ENCODE measurements at places on chromosomes 12 and 14.

- DNase-seq = no peak
Measured at GRCh38 chr14:53380867-53381225, 227.7 kb upstream of the DDHD1 start.

- no peak for DNase-seq
Measured at GRCh38 chr14:23697680-23698079, 61.5 kb downstream of the DHRS2 start.

- DNase-seq = no peak
Measured at GRCh38 chr14:21704338-21704737, 30.7 kb upstream of the OR4E1 start.

DNA sequence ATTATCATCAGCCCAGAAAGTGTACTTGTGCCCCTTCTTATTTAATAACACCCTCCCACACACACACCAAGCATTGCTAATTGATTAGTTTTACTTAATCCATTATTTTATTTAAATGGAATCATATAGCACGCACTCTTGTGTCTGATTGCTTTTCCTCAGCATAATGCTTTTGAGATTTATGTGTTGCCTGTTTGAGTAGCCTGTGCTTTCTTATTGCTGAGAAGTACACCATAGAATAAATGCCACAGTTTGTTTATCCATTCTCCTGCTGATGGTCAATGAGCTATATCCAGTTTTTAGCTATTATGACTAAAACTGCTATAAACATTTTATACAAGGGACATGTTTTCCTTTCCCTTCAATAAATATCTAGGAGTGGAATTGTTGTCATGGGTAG is 409.9 kb upstream of the PDE3A start:
- DNase-seq = no peak

DNA sequence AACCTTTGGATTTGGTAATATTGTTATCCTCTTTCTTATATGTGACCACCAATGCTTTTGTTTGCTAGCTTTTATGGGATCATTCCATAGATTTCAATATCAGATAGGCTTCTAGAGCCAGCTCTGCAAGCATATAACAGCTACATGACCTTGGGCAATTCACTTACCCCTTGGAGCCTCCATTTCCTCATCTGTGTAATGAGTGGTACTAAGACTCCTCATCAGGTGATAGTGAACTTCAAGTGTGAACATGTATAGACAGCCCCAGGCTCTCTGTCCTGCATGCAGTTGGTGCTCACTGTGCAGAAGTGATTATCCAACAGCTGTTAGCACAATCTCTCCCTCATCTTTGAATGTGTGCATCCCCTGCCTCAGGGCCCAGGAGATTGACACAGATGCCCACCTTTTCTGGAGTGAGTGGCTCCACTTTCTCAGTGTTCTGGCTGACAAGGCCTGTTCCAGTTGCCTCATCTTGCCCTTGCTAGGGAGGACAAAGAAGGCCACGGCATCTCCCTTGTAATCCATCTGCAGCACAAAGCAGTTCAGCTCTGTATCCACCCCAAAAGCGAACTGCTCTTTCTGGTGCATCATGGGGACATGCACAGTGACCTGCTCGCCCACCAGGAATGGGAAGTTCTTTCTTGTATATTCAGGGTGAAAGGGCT is 9.2 kb downstream of the SERPINA9 start:
- no peak for DNase-seq

DNA sequence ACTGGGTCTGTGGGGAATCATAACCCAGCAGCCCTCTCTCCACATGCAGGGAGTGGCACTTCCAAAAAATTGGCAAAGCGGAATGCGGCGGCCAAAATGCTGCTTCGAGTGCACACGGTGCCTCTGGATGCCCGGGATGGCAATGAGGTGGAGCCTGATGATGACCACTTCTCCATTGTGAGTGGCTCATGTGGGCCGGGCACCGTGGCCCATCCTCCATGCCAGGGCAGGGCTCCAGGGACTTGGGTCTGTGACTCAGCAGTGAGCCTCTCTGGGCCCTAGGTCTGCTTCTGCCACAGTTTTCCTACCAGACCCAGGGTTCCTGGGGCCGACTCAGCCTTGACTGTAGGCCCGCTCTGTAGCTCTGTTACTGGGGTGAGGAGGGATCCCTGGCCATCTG is 2.2 kb downstream of the NPFF start:
- no peak for DNase-seq

DNA sequence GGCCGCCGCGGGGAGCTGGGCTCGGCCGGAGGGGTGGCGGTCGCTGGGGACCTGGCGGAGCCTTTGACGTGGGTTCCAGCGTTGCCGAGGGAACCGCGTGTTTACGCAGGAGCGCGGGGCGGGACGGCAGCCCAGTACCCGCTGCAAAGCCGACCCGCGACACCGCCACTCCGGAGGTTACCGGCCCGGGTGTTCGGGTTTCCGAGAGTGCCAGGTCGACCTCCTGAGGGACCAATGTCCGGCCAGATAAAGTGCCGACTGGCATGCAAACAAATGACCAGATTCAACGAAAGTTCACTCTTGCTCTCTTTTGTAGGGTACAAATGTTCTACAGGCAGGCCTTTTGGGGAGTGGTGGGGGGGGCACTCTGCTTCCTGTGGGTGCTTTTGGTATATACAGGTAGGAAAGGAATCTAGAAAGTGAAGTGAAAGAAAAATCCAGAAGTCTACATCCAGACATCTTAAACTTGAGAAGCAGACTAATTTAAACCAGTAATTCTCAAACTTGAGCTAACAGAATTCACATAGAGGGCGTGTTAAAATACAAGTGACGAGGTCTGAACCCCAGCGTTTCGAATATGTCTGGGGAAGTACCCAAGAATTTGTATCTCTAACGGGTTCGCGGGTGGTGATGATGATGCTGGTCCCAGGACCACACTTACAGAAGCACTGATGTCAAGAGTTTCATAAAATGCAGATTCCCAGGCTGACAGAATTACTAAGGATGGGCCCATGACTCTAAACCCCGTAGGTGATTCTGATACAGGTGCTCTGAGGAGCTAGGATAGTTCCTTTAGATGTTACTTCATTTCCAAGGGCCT is at the start of gene GPR135:
Gene GPR135, minus strand, starts transcription at position 65 of the 820 bp plus-strand sequence. CDS start 154 bp downstream, outside the sequence.
- no peak for DNase-seq

- DNase-seq = no peak
Measured at GRCh38 chr12:11568155-11568761, 81.2 kb upstream of the ETV6 start.

DNA sequence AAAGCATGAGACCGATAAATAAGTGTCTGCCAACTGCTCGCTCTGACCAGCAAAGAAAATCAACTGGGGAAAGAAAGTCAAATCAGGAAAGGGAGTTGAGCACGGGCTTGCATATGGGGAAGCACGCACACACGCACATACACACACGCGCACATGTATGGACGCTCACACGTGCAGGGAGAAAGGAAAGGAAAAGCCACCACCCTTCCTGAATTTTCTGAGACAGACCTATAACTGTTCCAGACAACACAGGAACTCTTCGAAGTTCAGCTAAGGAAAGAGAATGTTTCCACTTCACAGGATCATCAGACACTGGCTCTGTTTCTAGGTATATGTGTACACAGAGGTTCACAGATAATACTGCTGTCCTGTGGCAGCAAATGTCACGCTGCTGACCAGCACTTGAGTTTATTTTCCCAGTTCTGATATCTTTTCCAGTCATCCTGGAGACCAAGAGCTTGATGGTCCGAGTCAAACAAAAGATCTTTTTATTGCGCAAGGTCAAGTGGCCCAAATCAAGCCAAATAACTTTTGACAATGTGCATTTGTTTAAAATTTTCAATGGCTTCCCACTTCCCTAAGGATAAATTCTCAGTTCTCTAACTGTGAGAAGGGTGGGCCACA is 82.1 kb upstream of the TMCC3 start:
- DNase-seq = no peak

- DNase-seq = no peak
Measured at GRCh38 chr14:30587141-30587540, 28.2 kb downstream of the G2E3 start.

DNA sequence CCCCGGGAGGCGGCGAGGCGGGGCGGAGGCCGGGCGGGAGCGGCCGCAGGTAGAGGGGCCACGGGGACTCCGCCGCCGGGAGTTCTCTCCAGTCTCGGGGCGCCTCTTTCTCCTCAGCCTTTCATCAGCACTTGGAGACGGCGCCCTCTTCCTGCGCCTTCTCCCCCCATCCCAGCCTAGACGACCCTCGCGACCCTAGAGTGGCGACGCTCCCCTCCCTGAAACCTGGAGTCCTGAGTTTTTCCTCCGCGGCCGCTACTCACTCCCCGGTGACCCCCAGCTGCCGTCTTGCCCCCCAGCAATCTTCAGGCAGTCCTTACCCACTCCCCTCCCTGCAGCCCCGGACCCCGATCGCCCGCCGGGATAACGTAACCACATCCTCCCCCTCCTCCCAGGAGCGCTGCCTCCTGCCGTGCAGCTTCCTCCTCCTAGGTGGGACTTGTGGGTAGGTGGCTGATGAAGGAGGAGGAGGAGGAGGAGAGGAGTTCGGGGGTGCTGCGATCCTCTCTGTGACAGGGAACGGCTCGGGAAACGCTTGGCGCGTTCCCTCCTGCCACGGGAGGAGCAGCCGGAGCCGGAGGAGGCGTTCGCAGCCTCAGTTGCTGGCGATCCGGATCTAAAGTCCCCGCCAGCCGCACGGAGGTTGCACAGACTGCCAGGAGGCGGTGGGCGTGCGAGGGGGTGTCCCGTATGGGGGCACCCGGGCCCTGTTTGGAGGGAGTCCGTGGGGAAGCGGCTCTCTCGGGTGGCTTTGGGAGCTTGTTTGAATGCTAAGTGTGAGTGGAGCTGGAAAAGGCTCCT is 891 bp downstream of the PLEKHA5 start:
- DNase-seq = no peak

GRCh38 chr14:98901511-98902205 is 370.3 kb downstream of the BCL11B start:
- no peak for DNase-seq

- DNase-seq = no peak
Measured at GRCh38 chr14:54329082-54329695, 67.6 kb upstream of the CDKN3 start.

DNA sequence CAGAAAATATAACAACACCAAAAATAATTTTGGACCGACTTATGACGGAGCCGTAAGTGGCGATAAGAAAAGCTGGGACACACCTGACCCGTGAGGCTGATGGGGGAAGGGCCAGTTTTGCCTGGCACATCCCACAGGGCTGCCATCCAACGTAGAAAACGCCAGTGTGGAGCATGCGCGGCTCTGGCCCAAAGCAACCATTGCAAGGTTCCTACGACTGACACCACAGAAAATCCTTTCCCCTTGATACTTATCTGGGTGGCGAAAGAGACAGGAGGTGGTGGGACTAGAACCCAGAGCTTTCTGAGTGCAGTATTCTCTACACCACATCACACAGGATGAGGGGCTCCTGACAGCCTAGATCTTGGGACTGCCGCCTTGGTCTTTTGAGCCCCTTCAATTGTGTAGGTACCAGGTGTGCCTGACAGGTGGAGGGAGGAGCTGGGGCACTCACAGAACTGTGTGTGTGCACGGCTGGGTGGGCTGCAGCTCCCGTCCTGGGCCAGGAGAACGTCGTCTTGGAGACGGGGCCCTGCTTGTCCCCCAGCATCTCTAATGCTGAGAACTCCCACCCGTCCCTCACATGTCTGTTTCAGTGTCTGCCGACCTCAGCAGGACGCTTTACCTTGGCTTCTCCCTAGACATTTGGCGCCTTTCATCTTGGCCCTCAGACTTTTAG is 17.4 kb upstream of the CACNA2D4 start:
- DNase-seq = no peak

GRCh38 chr12:53097207-53097563 is 282 bp upstream of the IGFBP6 start:
- DNase-seq = no peak

- DNase-seq = no peak
Measured at GRCh38 chr12:6234906-6235305, 34.7 kb downstream of the CD9 start.

- DNase-seq = peak; percentile 17
Measured at GRCh38 chr14:67704484-67705089, 2.9 kb downstream of the RDH12 start.

- DNase-seq = no peak
Measured at GRCh38 chr14:95941897-95942296, 65.3 kb downstream of the TUNAR start.

- DNase-seq = no peak
Measured at GRCh38 chr14:30820674-30821073, 53.7 kb upstream of the COCH start.

GRCh38 chr14:102544747-102545460 is 35.3 kb upstream of the ANKRD9 start:
- DNase-seq = no peak

DNA sequence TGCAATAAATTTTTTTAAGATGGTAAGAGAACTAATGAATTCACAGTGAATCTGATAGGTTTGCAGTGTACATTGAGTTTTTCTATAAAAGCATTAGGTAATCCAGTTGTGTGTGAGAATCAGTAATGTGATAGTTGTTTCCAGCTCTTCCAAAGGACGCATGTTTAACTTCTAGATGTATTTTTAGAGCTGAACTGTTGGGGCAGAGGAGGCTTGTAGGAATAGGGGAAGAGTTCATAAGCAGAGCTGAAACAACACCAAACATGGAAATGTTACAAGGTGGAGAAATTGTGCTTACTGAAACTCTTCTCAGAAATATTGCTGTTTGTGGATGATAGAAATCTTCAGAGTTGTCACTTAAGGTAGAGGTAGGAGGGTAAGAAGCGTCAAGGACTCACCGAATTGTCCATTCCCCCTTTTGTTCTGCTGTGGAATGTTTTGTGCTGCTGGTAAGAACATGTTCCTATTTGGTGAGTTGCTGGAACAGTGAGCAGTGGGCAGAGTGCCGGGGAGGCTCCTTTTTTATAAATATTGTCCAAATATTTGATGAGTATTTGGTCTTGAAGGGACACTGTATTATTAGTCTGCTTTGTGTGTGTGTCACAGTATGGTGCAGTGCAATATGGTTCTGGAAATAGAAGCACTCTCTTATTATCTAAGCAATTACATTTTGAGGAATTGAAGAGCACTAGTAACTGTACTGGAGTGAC is 76.7 kb downstream of the ANO6 start:
- DNase-seq = no peak

- no peak for DNase-seq
Measured at GRCh38 chr12:132024758-132025157, 75.0 kb downstream of the EP400 start.

GRCh38 chr12:48005750-48006021 is 1.4 kb upstream of the COL2A1 start:
- DNase-seq = no peak

GRCh38 chr12:46524778-46525177 is 152.2 kb upstream of the SLC38A2 start:
- no peak for DNase-seq

DNA sequence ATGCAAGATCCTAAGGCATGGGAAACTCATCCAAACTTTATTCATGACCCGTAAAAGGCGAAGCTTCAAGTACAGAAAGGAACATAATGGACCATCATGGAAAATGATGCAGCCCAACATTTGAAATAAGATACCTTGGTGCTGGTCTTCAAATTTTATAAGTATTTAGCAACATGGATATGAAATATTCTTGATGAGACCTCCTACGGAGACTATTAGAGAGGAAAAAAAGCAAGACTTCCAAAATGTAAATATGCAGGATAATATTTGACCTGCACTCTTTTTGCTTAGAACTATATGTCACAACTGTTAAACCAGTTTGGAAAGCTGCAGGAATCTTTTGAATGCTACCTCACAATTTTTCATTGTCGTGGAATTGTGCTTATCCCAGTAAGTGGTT is 168.8 kb upstream of the ARID2 start:
- no peak for DNase-seq
